H1 (cell line): ENCODE measurements at places on chromosomes 6 and 20. TPM values are rescaled to one million over a fixed set of nuclear protein-coding genes. Genes with fewer than 3 reads are reported as not detected.

The PAK5 gene
- total RNA-seq: 0.44 and 0.80 TPM in 2 replicates

DNA sequence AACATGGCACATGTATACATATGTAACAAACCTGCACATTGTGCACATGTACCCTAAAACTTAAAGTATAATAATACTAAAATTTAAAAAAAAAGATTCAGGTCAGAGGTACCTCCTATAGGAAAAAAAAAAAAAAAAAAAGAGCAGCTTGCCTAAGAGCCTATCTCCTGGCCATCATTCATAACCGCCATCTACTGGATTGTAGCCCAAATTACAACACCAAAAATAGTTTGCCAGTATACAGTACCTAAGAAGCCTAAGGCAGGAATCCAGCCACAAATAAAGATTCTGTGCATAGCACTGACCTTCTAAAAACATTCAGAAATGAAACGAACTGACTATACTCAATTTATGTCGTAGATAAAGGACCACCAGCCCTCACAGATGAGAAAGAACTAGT, 438.4 kb upstream of the ADGRB3 start:
- no peak for DNase-seq

GRCh38 chr6:168376120-168376519, 56.5 kb upstream of the DACT2 start:
- no peak for DNase-seq

GRCh38 chr20:33584976-33585375, 77.2 kb upstream of the C20orf144 start:
- DNase-seq: no peak

The TRIM10 gene
- total RNA-seq: not detected in 2 replicates

GRCh38 chr6:119352001-119352400, 2.4 kb upstream of the MAN1A1 start:
- DNase-seq: no peak

DNA sequence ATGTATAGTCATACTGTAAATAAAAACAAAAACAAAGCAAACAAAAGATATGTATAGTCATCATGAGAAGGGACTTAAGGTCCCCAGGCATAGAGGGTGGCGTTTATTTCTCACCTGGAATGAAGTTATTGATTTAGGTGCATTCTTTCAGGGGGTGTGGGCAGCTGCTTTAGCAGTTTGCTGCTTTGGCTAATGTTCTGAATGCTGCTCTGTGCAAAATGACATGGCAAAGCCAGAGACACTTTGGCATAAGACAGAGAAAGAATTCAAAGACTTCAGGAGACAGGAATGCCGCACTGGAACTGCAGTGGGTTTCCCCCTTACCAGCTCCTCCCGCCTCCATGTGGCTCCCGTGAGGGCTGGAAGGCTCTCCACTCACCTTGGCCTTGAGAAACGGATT, 36.4 kb upstream of the NELFCD start:
- no peak for DNase-seq

DNA sequence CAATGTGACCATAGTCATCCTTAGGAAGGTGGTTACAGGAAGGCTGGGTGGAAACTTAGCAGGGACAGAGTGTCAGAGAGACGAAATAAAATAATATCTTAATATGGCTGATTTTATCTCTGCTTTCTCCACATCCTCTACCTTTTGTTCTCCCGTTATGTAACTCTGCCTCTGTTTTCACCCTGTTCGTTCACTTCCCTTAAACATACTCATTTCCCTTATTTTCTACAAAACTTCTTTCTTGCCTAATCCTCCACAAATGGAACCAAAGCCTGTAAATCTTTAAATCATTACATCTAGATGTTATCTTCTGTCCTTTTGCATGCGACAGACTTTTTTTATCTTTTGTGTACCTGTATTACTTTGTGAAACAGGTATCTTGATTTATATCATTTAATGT, 23.3 kb upstream of the CRIP3 start:
- no peak for DNase-seq

- DNase-seq: no peak
Observed at GRCh38 chr6:111478064-111478476, 4.9 kb downstream of the REV3L start.

DNA sequence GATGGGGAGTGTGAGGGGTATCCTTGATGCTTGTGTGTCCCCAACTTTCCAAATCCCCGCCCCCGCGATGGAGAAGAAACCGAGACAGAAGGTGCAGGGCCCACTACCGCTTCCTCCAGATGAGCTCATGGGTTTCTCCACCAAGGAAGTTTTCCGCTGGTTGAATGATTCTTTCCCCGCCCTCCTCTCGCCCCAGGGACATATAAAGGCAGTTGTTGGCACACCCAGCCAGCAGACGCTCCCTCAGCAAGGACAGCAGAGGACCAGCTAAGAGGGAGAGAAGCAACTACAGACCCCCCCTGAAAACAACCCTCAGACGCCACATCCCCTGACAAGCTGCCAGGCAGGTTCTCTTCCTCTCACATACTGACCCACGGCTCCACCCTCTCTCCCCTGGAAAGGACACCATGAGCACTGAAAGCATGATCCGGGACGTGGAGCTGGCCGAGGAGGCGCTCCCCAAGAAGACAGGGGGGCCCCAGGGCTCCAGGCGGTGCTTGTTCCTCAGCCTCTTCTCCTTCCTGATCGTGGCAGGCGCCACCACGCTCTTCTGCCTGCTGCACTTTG, at the start of gene TNF:
Gene TNF, plus strand, starts transcription at position 231 of the 567 bp plus-strand sequence. Its CDS starts 177 bp downstream, at position 408.
- DNase-seq: no peak
